Frontal cortex (tissue), 4 donors: ENCODE measurements at places on chromosomes 2 and 18.

DNA sequence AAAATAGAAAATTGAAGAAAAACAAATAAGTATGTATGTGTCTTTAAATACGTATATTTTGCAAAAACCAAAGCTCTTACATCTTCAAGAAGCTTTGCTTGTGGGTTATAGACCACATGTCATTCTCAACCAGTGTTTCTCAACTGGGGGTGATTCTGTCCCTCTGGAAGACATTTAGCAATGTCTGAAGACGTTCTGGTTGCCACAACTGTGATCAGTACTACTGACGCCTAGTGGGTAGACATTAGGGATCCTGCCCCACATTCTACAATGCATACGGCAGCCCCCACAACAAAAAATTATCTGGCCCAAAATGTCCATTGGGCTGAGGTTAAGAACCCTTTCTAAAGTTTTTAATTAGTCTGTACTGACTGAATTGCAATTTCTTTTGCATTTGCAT is 48.4 kb downstream of the UNC50 start:
- DNase-seq, result no peak

GRCh38 chr2:201185863-201186262 is 2.9 kb downstream of the CASP10 start:
- no peak for DNase-seq

DNA sequence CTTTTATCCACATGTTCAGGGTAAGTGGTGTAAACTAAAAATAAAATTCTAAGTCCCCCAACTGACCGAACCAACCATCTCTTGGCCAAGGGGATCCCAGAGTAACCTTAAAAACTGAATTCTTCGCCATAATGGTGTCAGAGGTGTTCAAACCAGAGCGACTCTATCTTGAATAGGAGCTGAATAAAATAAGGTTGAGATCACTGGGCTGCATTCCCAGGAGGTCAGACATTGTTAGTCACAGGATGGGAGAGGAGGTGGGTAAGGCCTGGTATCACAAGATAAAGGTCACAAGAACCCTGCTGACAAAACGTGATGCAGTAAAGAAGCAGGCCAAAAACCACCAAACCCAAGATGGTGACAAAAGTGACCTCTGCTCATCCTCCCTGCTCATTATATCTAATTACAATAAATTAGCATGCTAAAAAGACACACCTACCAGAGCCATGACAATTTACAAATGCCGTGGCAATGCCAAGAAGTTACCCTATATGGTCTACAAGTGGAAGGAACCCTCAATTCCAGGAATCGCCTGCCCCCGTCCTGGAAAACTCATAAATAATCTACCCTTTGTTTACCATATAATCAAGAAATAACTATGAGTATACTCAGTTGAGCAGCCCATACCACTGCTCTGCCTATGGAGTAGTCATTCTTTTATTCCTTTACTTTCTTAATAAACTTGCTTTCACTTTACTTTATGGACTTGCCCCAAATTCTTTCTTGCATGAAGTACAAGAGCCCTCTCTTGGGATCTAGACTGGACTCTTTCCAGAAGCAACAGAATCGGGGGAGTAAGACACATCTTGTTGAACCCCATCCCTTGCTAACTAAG is 302.4 kb downstream of the STK39 start:
- DNase-seq, result no peak

GRCh38 chr2:7748717-7749415 is 831.7 kb downstream of the RNF144A start:
- no peak for DNase-seq

DNA sequence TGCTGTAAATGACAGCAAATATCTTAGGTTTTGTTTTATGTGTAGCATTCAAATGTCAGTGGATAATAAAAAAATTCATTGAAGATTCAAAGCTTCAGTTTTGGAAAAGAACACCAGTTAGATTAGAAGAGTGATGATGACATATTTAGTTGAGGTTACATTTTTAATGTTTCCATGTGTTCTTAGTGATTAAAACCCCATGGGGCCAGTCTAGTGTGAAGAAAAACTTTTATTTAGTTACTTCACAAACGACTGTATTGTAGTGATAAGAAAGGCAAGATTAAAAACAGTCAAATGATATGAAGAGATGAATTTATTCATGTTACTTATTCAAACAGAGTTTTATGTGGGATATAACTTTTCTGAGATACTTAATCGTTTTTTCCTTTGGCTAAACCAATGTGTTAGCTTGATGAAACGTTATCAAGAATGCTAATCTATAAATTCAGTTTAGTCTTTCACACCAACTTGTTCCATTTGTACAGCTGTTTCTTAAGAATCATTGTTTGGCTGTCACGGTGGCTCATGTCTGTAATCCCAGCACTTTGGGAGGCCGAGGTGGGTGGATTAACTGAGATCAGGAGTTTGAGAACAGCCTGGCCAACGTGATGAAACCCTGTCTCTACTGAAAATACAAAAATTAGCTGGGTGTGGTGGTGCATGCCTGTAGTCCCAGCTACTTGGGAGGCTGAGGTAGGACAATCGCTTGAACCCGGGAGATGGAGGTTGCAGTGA is 11.6 kb downstream of the BMPR2 start:
- DNase-seq, result no peak

GRCh38 chr2:42503291-42503690 is 9.5 kb upstream of the KCNG3 start:
- no peak for DNase-seq

- peak; percentile 9 for DNase-seq
Measured at GRCh38 chr2:160869411-160869810, 290.8 kb upstream of the TANK start.

DNA sequence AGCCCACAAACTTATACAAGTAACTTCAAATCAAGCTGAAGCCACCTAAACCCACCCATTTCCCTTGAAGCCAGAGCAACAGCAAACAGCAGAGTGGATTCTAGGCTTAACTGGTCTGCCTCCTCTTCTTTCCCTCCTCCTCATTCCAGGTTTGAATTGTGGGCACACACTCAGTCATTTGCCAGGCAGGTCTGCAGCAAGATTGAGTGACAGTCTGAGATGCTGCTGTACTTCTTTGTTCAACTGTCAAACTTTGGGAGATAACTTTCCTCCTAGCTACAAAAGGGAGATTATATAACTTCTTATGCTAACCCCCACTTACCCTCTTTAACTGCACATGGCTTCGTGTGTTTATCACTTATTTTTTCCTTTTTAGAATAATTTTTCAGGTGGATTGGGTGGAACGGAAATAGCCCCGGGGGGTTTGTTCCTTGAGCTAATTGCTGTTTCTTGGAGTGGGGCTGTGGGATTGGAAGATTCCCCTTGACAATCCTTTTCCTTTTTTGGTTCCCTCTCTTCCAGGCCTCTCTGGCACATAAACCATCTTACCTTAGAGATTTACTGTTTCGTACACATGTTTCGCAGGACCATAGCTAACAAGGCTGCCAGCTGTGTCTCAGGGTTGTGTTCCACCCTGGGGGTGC is 55.0 kb downstream of the RNF144A start:
- no peak for DNase-seq

- no peak for DNase-seq
Measured at GRCh38 chr18:35522130-35522959, 24.6 kb upstream of the INO80C start.

DNA sequence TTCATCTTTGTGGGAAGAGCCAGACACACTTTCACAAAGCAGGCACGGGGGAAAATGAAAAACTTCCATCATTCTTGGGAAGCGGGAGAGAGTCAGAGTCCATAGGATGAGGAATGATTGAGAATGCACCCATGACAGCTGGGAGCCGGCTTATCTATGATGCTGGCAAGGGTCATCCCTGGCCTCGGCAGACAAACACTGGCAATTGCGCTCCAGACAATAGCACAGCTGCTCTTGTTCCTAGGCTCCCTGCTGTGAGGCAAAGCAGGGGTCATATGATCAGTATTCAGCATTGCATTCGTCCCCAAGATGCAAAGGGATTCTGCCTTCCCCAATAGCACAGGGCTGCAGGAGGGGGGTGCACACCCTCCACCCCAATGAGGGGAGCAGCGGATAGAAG is 33.0 kb downstream of the CYRIA start:
- no peak for DNase-seq

GRCh38 chr2:129733579-129733978 is 245.9 kb upstream of the RAB6C start:
- DNase-seq, result no peak

DNA sequence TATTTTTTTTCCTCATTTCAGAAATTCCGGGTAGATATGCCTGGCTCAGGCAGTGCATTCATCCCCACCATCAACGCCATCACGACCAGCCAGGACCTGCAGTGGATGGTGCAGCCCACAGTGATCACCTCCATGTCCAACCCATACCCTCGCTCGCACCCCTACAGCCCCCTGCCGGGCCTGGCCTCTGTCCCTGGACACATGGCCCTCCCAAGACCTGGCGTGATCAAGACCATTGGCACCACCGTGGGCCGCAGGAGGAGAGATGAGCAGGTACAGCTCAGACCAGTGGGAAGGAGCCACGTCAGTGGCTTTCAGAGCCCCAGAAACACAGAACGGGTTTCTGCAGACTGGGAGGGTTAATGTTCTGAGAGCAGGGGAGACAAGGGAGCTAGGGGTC is 11.4 kb downstream of the FOSL2 start:
- DNase-seq, result no peak

GRCh38 chr2:145007093-145007959 is 487.4 kb upstream of the ZEB2 start:
- no peak for DNase-seq

GRCh38 chr2:158905784-158906183 is 62.7 kb upstream of the TANC1 start:
- no peak for DNase-seq
